ENCODE measurements at places on chromosomes 6 and 20.

DNA sequence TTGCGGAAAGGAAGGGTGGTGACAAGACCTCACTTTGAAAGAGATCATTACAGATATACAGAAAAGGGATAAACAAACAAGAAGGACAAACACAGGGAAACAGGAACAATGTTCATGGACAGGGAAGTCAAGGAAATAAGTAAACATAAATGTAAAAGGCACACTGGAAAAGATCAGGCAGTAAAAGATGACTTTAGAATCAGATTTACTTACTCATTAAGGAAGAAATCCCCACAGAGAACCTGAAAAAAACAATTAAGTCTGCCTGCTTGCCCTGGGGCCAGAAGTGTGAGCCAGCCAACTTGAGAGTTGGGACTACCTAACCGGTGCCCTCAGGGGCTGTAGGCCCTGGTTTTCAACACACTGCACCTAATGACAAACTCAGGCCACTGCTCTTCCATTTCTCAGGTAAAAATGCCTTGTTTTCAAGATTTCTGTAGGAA lies 1.7 kb downstream of the APMAP start:
- DNase-seq, result no peak

- no peak for DNase-seq
Measured at GRCh38 chr6:166567107-166567506, 19.4 kb downstream of the RAMACL start.

- DNase-seq, result no peak
Measured at GRCh38 chr20:61370841-61371303, 118.8 kb downstream of the CDH4 start.

DNA sequence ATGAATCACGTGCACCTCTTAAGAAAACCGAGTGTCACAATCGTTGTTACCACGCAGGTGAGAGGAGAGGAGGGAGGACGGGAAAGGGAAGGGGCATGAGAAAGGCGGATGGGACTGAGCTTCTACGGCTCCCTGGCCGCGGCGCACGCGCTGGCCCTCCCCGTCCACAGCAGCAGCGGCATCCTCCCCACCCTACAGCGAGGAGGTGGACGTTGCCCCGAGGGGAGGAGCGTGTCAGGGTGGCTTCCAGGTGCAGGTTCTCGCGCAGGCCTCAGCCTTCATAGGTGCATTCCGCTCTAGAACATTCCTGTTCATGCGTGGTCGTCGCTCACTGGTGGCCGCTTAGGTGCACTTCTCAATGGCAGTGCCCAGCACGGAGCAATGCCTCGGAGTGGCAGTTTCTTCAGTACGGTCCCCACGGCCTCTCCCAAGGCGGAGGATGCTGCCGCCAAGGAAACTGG lies 29.7 kb upstream of the AFDN start:
- no peak for DNase-seq

DNA sequence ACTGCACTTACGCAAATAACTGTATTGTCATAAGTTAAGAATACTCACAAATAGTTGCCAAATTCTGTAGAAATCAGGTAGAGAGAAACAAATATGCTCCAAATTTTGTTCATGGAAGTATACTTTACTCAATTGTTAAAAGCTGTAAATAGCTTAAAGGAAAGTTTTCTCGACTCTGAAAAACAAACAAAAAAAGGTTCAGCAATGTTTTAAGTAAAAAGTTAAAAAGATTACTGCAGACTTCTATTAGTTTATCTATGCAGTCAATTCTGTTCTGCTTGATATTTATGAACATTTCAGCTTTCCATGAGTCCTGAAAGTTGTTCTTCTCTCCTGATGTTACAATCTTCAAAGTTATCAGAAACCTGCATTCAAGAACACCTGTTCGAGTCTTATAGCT lies 37.5 kb upstream of the FAM8A1 start:
- DNase-seq, result no peak

DNA sequence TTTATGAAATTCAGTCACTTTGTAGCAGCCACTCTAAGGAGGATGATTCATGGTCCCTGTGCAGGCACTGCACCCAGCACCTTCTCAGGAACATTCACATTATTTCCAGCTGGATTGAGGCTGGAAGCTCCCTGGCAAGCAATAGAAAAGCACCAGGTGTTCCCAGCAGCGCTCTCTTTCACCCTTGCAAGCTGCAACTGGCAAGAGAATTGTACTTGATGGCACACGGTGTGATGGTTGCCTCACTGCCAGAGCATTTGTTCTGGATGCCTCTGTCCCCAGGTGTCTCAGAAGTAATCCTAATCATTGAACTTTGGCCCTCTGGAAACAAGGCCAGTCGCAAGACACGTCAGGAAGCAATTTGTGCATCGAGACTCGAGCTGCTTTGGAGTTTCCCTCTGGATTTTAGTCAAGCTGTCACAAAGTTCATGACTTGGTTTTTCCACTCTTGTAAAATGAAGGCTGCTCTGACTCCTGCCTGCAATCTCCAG lies 24.9 kb upstream of the PHACTR2 start:
- no peak for DNase-seq

DNA sequence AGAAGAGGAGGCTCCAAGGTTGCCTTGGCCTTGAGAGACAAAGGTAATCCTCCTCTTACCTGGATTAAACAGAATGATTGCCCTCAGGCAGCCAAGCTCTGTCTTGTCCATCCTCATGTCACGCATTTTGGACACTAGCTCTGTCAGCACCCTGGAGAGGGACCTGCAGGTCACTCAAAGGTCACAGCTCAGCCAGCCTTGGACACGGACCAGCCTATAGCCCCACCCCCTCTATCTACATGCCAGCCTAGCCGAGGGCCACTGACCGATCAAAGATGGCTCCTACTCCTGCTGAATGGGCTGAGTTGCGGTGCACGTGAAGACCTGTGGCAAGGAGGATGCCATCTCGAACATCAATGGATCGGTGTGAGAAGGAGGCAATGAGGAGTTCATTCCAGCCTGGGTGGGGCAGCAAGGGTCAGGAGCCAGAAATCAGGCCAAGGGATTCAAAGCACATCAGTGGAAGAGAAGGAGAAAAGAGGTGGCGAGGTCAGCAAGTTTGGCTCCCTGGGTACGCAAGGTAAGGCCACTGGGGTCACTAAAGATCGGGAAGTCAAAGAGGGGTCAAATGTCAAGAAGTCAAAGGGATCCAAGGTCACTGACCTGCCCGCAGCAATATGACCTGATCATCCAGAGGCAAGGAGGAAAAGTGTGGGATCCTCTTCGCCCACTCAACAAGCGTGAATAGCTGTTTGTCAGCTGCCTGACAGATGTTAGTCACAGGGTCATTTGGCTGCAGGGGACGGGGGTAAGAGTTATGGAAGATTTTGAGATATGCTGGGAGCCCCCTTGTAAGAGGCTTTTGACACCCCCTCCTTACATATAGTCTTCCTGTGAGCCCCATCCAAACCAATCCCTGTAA lies 3.3 kb upstream of the COL11A2 start:
- DNase-seq, result no peak

DNA sequence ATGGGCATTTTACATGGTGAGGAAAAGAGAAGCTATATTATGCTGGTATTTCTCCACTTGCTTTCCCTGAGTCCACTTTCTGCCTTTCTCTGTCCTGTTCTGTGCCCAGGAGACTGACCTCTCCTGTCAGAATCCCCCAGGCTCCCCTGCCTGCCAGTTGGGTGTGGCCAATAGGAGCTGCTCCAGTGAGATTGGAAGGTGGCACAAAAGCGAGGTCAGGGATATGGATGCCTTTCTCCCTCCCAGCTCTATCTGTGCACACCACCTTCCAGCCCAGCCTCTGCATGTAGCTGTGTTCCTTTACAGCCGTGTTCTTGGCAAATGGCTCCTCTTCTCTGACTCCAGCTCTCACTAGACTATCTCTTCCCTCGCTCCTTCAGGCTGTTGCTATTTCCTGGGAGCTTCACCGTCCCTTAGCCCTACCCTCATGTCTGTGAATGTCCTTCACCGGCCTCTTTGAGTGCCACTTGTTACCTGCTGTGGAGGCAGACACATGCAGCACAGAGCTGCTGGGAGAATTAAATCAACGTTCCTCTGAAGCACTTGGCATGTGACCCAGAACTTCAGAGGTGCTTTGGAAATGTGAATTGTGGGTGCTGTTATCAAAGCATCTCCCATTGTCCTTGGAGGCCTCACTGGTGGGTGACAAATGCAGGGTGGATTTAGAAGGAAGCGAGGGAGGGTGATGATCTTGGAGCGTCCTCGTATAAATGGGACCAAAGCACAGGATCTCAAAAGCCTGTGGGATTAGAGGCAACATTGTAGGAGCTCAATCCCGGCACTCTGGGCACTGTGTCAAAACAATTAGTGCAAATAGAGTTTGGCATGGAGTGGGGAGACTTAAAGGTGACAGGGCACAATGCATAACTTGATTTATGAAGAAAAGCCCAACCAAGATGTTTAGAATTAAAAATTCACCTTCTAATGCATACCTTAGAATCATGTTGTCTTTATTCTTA lies 28.9 kb upstream of the RALGAPA2 start:
- DNase-seq, result no peak

- no peak for DNase-seq
Measured at GRCh38 chr6:17057322-17057721, 44.5 kb upstream of the STMND1 start.

DNA sequence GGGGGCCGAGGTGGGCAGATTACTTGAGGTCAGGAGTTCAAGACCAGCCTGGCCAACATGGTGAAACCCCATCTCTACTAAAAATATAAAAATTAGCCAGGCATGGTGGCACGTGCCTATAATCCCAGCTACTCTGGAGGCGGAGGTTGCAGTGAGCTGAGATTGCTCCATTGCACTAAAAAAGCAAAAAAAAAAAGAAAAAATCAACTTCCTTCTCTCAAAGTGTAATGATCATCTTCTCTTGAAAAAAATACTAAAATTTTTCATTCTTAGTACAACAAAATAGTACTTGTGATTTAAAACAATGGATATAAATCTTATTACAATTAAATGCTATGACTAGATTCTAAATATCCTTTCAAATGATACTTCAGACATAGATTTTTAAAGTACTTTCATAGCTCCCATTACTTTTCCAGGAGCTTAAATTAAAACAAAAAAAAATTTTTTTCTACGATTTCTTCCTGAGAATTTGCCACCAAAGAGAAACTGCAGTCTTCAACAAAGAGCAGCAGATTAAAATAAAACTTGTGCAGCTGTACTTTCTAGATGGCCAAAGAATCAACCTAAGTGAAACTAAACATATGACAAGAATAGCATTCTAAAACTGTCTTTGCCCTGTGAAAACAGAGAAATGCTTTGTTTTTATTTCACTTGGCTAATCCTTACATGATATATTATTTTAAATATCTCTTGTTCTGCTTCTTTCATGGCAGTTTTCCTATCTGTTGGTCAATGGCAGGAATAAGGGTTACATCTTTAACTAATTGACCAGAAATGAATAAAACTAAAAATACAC lies 75.2 kb downstream of the MAP3K5 start:
- DNase-seq, result no peak

- DNase-seq, result no peak
Measured at GRCh38 chr6:90048206-90048967, 154.1 kb downstream of the GJA10 start.

GRCh38 chr6:43800298-43800623 lies 30.2 kb downstream of the VEGFA start:
- no peak for DNase-seq

- no peak for DNase-seq
Measured at GRCh38 chr20:21100578-21101452, 5.3 kb downstream of the LINC00237 start.

DNA sequence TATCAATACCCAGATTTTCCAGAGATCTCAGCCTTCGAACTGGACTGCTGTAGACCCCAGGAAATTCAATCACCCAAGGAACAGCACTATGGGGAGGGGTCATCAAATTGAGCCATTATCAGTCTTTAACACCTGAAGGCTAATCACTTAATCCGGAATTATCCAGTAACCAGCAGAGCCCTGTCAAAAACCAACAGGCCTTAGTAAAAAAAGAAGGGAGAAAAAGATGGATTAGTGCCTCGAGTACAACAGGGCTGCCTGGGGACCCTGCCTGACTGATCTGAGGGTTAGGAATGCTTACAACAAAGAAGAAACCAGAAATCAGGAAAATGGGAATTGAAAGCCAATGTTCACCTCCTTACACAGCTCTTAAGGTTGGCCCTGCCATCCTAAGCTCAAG lies 7.6 kb downstream of the RRAGD start:
- DNase-seq, result no peak

DNA sequence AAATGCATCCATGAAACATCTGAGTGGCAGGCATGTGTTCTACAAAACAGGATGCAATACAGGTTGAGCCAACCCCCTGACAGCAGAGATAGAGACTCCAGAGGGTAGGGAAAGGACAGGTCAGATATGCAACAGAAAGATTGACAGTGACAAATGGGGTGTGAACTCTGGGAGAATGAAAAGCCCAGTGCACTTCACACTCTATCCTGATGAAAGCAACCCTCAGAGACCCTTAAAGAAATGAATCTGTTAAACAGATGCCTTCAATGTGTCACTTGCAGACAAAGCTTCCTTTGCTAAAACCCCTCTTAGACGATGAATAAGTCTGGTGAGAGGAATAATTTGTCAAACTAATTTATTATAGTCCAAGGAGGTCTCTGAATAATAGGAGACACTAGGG lies 89.9 kb downstream of the RFPL4B start:
- no peak for DNase-seq

DNA sequence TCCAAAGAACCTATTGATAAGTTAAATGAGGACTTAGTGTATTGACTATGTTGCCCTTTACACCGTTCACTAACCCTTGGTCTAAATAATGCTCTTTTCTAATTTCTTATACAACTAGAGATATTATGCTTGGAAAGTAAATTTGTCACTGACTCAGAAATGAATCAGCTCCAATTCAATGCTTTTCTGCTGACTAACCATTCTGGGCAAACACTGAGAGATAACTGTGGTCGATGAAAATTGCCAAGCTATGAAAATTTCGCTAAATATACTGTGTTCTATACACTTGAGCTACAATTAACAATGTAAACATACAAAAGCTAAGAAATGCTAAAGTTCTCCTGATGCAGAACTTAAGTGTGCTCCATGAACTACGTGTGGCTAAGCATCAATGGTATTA lies 23.1 kb upstream of the FBXO9 start:
- DNase-seq, result no peak

DNA sequence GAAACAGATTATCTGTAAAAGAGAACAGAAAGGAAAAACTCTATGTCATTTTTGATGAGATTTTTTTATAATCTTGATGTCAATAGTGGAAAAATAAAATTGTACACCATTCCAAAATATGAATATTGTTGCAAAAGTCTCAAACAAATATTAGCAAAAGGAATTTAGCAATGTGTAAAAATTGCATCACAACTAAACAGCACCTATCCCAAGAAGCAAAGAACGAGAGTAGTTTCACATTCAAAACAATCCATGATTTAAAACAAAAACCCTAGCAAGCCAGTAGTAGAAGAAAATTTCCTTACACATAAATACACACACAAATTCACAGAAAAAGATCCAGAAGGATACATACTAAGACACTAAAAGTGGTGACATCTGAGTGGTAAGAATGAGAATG lies 38.4 kb downstream of the LCA5 start:
- DNase-seq, result no peak
